ENCODE measurements at places on chromosomes 5 and 9. TPM values are rescaled to one million over a fixed set of nuclear protein-coding genes. Genes with fewer than 3 reads are reported as not detected.

The MCIDAS gene
- total RNA-seq: not detected

- no peak overlapping the region for H3K27ac ChIP-seq
- no peak for DNase-seq
- no peaks in the 10 kb centered on the region for H3K27me3 ChIP-seq
- no peaks in the 10 kb centered on the region for H3K36me3 ChIP-seq
- H3K4me1 ChIP-seq: no peaks in the 10 kb centered on the region
- H3K4me3 ChIP-seq: no peak overlapping the region
Measured at GRCh38 chr9:116030517-116030916, 123.1 kb upstream of the PAPPA start.

The SPATA31C1 gene
- total RNA-seq: not detected

The ANKRD55 gene
- 1.6 TPM for total RNA-seq

The SSNA1 gene
- 43.0 TPM for total RNA-seq

The TTC23L gene
- total RNA-seq: not detected

GRCh38 chr5:74816875-74817274, 49.3 kb downstream of the FAM169A start:
- H3K36me3 ChIP-seq: peaks cover 13% of the 10 kb centered on the region
- no peaks in the 10 kb centered on the region for H3K4me1 ChIP-seq
- no peak overlapping the region for H3K4me3 ChIP-seq
- DNase-seq: no peak
- H3K27me3 ChIP-seq: no peaks in the 10 kb centered on the region

Data from spleen (tissue), 13 donors.